NCI-H446 (cell line): ENCODE measurements at places on chromosomes 2 and 18.

DNA sequence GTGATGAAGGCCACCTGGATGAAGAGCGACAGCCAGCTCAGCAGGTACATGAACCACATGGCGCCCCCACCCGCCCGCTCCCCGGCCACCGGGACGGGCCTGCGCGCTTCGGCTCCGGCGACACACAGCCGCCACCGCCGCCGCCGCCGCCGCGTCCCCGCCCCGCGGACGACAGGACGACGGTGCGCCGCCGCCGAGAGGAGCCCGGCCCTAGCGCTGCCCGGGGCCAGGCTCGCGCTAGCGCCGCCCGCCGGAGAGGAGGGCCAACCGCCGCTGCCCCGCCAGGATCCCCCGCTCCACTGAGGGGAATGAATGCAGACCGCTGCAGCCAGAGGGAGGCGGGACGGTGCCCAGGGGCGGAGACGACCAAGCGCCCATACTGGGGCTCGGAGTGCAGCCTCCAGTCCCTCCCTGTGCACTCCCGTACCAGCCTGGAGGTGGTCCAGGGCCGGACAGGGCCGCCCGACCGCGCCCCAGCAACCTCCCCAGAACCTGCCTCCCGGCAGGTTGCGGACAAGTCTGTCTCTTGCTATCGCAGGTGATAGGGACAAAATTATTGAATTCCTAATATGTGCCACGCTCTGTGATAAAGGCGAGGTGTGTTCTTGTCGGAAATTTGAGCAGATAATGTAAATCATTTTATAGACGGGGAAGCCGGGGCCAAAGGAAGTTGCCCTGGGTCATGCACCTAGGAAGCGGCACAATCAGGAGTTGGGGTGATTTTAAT is at the start of gene TEX261:
Gene TEX261 (minus strand): TSS at position 175 of the 727 bp plus-strand sequence. CDS start 116 bp downstream, at position 59.
- peak; percentile 87 for DNase-seq

DNA sequence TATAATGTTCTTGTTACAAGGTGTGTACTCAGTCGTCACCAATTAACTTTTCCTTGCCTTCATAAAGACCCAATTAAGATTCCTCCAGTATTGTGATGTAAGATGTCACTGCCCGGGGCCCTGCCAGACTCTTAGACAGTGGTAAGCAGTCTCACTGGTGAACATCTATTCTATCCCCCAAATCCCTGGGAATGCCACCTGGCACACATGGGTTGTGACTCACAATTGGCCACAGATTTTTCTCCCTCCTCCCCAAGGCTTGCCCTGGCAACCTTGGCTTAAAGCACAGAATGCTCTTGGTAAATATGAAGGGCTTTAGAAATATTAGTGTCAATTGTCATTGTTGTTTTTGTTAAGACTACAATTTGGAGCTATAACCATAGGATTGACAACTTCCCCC is 287.9 kb downstream of the ETAA1 start:
- no peak for DNase-seq

DNA sequence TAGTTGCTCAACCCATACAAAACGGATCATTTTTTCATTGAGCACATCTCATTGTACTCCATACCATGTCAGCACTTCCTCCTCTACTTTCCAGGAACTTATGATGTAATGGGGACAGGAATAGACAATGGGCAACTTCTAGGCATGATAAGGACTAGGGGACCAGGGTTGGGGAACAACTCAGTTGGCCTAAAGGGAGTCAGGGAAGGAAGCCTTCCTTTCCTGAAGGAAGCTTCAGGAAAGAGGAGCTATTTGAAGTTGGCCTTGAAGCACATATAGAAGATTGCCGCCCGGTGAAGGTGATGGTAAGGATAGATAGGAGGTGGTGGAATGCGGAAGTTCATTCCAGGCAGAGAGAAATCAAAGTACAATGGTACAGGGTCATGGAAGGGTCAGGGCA is 283.9 kb downstream of the SLC8A1 start:
- DNase-seq: no peak

DNA sequence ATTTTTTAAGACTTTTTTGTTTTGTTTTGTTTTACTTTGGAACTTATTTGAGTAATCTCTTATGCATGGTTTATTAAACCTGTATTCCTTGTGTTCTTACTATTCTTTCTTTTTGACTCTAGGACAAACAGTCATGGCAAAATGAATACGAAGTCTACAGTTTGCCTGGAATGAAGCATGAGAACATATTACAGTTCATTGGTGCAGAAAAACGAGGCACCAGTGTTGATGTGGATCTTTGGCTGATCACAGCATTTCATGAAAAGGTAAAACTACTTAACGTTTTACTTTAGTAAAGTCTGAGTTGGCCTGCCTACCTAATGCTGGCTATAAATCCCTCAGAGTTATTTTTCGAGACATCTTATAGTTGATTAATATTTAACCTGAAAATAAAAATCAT is 72.3 kb downstream of the ACVR2A start:
- DNase-seq: no peak

DNA sequence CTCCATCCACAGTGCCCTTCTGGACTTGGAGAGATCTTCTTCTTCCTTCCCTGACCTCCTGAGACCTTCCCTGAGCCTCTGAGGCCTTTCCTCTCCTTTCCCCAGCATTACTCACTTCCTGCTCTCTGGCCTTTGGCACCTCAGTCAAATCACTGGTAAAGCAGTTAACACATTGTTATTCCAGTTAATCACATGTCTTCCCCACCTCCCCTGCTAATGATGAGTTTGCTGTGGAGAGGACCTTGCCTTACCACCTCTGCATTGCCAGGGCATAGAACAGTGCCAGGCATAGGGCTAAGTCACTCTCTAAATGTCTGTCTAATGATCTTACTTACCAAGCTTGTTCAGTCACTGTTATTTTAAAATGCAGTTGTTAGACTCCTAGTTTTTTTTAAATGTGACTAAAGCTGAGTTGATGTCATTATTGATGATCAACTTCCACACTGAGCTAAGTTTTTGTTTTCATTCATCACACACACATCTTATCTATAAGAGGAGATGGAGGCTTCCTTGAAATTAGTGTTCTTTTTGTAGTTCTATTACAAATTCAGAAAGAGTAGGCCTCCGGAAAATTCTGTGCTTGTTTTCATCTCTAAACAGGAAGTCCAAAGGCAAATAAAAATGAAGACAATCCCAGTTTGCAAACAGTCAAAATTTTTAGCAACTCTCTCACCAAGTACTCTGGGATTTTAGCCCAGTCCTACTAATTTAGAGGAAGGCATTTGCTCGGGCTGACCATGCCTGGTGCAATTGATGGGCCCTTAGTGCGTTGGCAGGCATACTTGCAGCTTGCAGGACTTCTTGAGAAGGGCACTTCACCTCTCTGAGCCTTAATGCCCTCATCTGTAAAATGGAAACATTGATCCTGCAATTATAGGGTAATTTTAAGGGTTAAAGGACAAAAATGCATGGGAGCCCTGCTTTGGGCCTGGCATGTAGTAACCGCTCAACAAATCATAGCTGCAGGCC is 113.7 kb upstream of the SPRED2 start:
- DNase-seq: no peak

DNA sequence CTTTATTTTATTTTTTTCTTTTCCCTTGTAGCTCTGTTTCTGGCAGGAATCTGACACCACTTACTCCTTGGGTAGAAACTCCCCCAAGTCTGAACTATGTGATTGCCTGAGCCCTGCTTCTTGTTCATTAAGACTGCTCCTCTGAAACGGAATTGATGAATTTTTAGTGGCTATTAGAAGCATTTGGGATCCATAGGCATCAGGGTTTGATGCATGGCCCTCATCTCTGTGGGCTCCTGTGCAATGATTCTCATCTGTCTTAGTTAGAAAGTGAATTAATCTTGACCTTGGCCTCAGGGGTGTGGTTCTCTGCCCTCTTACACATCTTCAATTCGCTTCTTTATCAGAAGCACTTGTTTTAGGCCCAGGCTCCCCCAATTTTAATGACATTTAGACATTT is 31.0 kb upstream of the DARS1 start:
- DNase-seq: no peak

DNA sequence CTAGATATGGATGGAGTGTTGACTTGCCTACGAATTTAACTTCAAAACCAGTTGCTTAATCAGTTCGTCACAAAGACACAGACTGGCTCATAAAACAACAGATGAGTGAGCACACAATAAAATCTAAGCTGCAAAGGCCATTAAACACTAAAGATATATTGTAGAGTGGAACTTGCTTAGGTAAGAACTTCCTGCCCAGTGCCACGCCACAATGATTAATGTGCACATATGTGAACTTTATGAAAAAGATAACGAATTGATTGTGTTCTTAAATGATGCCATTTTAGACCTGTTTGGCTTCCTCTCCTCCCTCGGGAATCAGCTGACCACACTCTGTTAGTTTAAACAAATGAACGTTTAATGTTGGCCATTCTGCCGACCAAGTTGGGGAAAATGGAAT is 2031.3 kb upstream of the CELF4 start:
- no peak for DNase-seq

GRCh38 chr2:8505311-8505920 is 176.4 kb upstream of the ID2 start:
- DNase-seq: no peak

DNA sequence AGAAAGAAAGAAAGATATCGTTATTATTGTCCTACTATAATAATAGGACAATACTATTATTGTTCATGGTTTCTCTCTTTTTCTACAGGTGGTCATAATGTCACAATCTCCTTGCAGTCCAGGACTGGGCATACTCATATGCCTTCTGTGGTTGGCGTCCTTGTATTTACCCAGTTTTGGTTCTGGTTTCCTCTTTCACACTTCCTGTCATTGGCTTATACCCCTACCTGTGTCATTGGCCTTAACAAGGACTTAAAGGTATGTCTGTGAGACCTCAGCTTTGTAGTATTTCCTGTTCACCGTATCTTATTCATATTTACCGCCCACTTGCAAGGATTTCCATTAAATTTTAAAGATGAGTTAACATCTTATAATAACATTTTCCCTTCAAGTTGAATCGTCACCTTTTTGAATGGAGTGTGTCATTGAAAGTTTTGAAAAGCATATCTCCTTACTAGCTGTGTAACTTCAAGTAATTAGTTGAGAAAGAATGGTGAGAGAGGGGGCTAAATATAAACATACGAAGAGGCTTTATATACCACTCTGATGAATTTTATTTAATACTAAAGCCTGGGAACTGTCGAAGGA is 36.5 kb upstream of the HTR2B start:
- no peak for DNase-seq

- DNase-seq: no peak
These were observed 96.1 kb upstream of the LMAN1 start for GRCh38 chr18:59454909-59455727.

GRCh38 chr2:74343316-74343715 is at the start of gene SLC4A5:
Gene SLC4A5, minus strand, starts transcription at chr2:74343416. Its CDS starts 28,393 bp downstream, at chr2:74315023.
- DNase-seq: no peak

DNA sequence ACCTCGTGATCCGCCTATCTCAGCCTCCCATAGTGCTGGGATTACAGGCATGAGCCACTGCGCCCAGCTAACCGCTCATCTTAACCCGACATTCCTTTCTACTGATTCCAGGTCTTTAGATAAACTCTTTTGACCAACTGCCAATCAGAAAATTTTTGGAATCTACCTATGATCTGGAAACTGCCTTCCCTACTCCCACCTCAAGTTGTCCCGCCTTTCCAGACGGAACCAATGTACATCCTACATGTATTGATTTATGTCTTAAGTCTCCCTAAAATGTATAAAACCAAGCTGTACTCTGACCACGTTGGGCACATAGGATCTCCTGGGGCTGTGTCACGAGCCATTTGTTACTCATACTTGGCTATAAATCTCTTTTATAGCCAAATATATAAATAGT is 3.2 kb upstream of the NEU2 start:
- DNase-seq: no peak

DNA sequence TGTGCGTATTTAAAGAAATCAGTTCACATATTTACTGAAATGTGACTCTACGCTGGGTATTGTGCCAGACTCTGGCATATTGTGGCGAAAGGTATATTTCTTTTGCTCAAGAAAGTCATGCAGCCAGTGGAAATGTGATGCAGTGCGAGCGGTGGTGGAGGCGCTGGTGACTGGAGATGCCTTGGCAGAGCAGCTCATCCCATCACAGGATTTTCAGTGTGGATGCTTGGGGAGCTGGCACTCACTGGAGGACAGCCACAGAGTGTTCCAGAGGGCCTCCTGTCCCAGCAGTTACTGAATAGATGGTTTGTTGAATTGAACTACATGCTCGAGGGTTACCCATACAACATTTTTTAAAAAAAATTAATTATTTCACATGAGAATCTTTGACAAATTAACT is 117.6 kb downstream of the ZNF407 start:
- no peak for DNase-seq

GRCh38 chr18:12921178-12921577 is 26.6 kb upstream of the SEH1L start:
- no peak for DNase-seq

DNA sequence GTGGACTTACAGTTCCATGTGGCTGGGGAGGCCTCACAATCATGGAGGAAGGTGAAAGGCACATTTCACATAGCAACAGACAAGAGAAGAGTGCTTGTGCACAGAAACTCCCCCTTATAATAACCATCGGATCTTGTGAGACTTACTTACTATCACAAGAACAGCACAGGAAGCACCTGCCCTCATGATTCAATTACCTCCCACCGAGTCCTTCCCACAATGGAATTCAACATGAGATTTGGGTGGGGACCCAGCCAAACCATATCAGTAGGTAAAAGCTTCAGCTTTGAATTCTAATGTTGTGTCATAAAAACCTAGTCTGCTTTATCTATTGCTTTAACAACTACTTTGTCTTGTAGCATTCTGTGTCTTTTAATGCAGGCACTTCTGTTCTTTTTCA is 140.4 kb upstream of the PIK3C3 start:
- no peak for DNase-seq

- DNase-seq: no peak
These were observed 115.5 kb downstream of the KCTD1 start for GRCh38 chr18:26432651-26433424.

DNA sequence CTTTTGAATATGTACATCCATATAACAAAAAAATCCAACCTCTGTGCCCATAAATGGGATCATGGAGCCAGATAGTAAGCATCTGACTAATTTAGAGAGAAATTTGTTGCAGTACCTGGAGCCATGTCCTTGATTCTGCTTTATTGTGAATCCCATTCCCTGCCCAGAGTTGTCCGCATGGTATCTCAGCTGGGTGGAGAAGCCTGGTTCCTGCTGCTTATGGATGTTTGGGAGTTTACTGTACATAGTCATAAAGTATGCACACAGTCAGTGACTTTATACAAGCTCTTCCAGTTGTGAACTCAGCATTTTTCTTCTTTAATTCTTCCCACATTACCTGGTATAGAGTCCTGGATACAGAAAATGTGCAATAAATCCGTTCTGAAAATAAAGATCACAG is 346.0 kb downstream of the FIGN start:
- no peak for DNase-seq

- DNase-seq: no peak
These were observed 583.5 kb downstream of the XIRP2 start for GRCh38 chr2:167471734-167472133.
